ENCODE measurements at places on chromosomes 5 and 9.
A peak's percentile ranks its signal among the peaks of the same experiment; 100 is the strongest.

DNA sequence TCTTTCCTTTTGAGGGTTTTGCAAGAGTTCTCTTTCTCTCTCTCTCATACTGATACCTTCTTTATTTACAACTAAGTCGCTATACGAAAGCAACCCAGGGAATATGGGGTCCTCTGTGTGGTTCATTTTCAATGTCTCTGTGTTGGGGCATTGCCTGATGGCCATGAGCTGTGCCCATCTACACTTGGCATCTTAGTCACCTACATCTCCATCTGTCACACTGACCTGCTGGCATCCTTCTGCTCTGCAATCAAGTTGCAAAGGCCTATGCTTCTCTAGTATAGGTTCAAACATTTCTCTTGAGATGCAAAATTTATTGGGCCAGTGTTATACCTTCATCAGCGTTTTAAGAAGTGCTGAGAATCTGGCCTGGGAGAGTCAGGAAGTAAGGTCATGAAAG is 228.2 kb downstream of the MTRR start:
- no peak for DNase-seq

DNA sequence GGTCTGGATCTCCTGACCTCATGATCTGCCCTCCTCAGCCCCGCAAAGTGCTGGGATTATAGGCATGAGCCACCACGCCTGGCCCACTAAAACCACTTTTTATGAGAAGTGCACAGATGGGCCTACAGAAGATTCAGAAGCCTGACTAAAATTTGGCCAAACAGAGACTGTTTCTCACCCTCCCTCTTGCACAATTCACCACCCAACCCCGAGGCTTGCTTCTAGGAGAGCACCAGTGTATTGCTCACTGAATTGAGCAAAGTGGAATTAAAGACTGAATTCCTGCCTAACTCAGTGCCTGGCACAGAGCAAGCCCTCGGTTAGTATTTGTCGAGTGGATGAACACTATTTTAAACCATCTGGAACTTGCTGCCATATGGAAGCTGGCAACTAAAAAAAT is 3.4 kb upstream of the DCTN4 start:
- no peak for DNase-seq

DNA sequence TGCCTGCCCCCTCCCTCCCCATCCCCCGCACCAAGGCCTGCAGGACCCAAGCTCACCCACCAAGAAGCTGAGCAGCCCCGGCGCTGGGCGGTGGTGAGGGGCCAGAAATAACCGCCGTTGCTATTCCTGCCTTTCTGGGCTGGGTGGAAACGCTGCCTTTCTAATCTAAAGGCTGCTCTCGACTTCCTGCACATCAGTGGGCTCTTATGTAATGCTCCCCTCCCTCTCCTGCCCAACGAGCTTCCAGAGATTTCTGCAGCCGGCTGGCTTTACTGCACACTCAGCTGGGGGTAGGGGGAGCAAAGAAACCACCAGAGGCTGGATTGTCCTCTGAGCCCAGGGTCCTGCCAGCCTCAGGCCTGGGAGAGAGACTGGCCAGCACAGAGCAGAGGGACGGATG is 6.9 kb upstream of the EGR1 start:
- no peak for DNase-seq

- no peak for DNase-seq
Observed at GRCh38 chr9:124411514-124412227, 3.6 kb downstream of the PSMB7 start.

DNA sequence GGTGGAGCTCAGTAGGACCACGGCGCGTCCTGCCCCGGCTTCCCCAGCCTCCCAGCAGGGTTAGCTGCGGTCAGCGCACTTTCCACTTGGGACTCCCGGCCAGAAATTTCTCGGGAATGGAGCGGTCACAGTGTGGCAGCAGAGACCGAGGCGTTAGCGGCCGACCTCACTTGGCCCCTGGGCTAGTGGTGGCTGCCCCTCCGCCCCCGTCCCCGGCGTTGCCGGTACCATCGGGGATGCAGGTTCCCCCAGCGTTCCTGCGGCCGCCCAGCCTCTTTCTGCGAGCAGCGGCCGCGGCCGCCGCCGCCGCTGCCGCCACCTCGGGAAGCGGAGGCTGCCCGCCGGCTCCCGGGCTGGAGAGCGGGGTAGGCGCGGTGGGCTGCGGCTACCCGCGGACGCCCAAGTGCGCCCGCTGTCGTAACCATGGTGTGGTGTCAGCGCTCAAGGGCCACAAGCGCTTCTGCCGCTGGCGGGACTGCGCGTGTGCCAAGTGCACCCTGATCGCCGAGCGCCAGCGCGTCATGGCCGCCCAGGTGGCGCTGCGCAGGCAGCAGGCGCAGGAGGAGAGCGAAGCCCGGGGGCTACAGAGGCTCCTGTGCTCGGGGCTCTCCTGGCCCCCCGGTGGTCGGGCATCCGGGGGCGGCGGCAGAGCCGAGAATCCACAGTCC is 460 bp downstream of the DMRTA1 start:
- peak; percentile 37 for DNase-seq

GRCh38 chr5:100424017-100424416 is 111.2 kb upstream of the FAM174A start:
- DNase-seq, result no peak

- DNase-seq, result no peak
Observed at GRCh38 chr9:98634685-98635336, 73.9 kb downstream of the GABBR2 start.

- DNase-seq, result no peak
Observed at GRCh38 chr9:31445960-31446359, 938.5 kb upstream of the ACO1 start.

- no peak for DNase-seq
Observed at GRCh38 chr5:83364312-83365299, 106.9 kb upstream of the VCAN start.
